ENCODE measurements at places on chromosomes 6 and 20.

DNA sequence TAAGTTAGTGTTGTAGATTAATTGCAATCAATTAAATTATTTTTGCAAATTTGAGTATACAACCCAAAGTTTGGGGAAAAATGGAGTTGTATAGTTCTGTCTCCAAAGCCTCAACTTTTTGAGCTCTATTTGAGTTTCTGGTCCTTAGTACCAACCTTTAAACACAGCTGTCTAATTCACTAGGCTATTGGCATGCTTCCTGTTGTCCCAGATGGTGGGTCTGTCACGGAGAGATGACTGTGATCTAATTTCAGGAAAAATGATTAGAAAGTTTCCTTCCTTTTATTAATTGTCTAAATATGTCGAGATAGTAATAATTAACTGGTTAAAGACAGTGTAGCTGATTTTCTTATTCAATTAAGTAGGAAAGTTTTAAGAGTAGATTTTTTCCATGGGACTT lies 109.6 kb downstream of the SCAF8 start:
- ATAC-seq: no peak

DNA sequence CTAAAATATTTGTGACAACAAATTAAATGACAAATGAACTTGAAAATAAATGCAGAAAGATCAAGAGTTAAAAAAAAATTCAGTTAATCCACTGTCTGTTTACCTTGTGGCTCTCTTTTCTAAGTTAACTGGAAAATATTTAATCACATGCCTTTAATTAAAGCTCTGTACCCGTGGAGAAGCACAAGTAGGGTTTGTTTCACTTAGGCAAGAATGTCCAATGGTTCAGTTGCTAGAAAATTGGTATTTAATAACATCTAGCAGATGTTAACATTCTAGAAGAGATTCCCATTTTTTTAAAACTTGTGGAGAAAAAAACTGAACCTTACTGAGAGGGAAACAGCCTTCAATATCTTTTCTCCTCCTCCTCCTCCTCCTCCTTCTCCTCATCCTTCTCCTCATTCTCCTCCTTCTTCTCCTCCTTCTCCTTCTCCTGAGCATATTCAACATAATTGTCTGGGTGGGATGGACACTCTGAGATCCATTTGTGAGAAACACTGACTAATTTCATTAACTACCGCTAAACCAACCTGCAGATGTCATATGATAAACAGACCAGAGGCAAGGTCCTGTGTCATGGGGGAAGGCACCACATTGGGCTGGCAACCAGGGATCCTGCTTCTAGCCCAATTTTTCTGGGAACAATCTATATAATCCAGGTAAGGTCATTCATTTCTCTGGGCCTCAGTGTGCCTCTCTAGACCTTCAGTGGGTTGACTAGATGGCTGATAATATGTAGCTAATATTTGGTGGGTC lies 44.1 kb upstream of the AKIRIN2 start:
- no peak for ATAC-seq

- no peak for ATAC-seq
These were observed 308.3 kb upstream of the ADGRB3 start for GRCh38 chr6:68326762-68327161.

DNA sequence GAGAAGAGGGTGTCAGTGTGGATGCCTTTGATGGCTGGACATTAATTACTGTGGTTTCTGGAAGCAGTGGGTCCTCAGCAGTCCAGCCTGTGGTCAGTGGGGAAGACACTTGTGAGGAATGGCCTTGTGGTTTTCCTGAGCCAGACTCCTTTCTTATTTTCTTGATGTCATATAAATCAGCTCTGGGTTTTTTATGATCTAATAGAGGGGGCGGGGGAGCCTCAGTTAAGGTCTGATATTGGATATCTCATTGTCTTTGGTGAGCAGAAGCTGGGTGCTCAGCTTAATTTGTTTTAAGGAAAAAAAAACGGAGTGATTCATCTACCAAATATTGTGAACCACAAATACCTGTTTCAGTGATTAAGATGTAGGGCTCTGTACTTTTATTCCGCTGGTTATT lies 62.1 kb downstream of the OTOR start:
- no peak for ATAC-seq

GRCh38 chr20:11796026-11796425 lies 121.7 kb upstream of the BTBD3 start:
- ATAC-seq: no peak

DNA sequence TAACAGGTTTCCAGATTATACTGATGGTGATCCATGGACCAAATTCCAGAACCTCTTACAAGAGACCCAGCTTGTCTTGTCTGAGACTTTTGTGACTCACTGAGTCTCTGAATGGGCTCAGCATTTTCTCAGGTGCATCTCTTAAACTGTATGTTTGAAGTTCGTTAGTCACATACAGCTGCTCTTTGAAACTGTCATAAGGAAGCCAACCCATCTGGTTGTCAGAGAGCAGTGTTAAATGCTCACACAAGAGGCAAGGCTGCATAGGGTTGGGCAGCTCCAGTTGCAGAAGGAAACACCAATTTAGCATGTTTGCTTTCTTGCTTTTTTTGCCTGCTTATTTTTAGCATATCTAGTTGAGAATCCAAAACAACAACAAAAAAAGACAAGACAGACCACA lies 47.1 kb downstream of the TRIM27 start:
- no peak for ATAC-seq

DNA sequence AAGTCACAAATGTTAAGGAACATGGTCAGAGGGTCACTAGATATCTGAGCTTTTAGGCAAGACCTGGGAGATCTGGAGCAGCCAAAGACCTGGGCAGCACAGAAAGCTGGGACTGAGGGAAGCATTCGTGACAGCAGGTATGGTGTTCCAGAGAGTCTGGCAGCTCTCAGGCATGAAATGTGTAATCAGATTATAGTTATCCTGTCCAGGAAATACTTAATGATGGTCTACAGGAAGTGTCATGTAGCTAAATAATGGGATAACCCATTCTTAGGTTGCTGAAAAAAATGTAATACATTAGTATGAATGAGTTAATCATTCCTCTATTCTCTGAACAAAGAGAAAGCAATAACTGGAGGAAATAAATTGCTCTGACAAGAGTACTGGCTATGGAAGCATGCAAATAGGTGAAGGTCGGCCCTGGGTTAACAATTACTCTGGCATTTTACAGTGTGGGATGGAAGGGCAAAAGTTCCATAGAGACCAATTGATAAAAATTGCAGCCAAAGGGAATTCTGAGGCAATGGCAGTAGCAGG lies 740.5 kb downstream of the CBLN4 start:
- ATAC-seq: peak; percentile 90

GRCh38 chr20:48684501-48685041 lies 143.2 kb downstream of the PREX1 start:
- ATAC-seq: no peak

- no peak for ATAC-seq
These were observed 267.7 kb downstream of the PRL start for GRCh38 chr6:22029171-22029570.

- no peak for ATAC-seq
These were observed 29.6 kb downstream of the PAK5 start for GRCh38 chr20:9809271-9809670.

- no peak for ATAC-seq
These were observed 1349.8 kb upstream of the GJE1 start for GRCh38 chr6:140782941-140783340.

- no peak for ATAC-seq
These were observed 40.8 kb downstream of the ITCH start for GRCh38 chr20:34403908-34404307.

GRCh38 chr6:1424306-1424927 lies 35.0 kb downstream of the FOXF2 start:
- ATAC-seq: no peak

- no peak for ATAC-seq
These were observed 593.0 kb downstream of the GRIK2 start for GRCh38 chr6:101986476-101986875.

DNA sequence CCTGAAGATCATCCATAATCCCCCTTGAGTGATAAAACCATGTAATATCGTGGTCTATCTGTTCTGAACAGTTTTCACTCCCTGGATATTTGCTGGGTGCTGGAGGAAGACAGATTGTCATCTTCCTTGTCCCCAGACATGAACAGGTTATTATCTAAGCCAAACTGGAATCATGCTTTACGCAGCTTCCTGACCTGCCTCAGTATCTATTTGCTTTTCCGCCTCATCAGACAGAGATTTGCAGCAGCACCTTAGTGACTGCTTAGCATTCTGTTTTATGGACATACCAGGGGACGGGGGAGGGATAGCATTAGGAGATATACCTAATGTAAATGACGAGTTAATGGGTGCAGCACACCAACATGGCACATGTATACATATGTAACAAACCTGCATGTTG lies 124.6 kb downstream of the SLC23A2 start:
- no peak for ATAC-seq

GRCh38 chr6:16473908-16474771 lies 235.8 kb downstream of the GMPR start:
- no peak for ATAC-seq

DNA sequence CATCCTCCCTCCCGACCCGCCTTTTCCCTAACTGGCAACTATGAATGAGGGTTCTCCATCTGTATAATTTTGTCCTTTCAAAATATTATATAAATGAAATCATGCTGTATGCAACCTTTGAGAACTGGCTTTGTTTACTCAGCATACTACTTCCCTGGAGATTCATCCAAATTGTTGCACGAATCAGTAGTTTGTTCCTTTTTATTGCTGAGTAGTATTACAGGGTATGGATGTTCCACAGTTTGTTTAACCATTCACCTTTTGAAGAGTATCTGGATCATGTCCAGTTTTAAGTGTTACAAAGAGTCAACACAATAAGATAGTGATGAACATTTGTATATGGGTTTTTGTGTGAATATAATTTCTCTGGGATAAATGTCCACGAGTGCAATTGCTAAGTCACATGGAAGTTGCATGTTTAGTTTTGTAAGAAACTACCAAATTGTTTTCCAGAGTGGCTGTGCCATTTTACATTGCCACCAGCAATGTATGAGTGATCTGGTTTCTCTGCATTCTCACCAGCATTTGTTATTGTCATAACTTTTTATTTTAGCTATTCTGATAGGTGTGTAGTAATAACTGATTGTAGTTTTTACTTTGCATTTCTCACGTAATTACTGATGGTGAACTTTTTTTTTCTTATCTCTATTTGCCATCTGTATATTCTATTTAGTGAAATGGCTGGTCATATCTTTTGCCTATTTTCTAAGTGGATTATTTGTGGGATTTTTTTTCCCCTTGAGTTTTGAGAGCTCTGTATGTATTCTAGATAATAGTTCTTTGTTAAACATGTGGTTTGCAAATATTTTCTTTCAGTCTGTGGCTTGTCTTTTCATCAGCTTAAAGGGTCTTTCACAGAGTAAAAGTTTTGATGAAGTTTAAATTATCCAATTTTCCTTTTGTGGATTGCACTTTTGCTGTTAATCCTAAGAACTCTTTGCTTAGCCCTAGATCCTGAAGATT lies 14.4 kb upstream of the RNF24 start:
- ATAC-seq: no peak

DNA sequence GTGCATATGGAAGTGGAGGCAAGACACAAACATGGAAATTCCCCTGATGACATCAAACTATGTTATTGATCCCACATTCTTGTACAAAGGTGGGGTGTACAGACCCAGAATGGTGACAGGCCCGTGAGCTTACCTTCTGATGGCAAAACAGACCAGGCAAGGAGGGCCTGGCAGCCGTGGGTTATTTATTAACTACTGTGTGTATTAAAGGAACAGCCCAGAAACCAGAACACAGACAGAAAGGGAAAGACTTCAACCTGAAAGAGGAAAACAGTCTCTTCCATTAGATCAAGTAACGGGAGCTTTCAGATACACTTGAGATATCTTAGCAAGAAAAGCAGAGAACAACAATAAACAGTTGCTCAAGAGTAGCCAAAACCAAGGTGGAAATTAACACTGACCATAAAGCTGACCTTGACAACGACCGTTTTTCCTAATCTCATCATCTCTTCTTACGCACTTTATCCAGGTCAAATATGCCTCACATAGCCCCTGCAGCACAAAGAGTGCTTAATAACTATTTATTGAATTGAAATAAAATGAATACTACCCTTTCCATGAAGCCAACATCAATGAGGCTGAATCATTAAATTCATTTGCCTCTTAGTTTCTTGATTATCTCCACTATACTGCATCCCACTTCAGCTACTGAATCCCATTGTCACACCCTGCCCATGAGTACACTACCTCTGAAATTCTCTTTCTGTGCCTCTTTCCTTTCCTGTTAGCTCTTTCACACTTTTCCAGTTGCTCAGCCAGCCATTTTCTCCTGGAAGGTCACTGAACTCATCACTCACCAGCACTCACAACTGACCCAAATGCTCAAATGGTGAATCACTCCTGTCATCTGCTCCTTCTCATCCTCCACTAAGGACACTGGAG lies 67.4 kb downstream of the MOXD1 start:
- no peak for ATAC-seq

DNA sequence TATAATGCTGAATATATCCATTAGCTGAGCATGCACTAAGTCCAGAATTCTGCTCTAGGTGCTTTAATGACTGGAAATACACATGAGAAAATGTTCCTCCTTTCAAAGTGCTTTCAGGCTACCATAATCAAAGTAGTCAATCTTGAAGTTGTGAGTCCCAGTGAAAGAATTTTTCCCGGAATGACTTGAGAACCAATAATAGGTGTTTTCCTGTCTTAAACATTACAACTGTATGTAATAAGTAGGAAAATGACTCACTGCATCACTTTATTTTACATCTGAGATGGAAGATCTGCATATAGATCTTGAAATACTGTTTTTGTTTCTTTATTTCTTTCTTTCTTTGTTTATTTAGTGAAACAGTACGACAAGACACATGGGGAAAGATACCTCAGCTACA lies 437.4 kb upstream of the JAG1 start:
- ATAC-seq: no peak

GRCh38 chr20:582204-582603 lies 27.9 kb downstream of the TCF15 start:
- no peak for ATAC-seq

GRCh38 chr20:46010491-46011391 lies 2.0 kb downstream of the MMP9 start:
- peak; percentile 6 for ATAC-seq

- peak; percentile 64 for ATAC-seq
These were observed 94.8 kb downstream of the UBE3D start for GRCh38 chr6:82970839-82971238.

- no peak for ATAC-seq
These were observed 739 bp downstream of the GSS start for GRCh38 chr20:34954904-34955230.

GRCh38 chr20:7193681-7194080 lies 426.2 kb downstream of the BMP2 start:
- no peak for ATAC-seq

- ATAC-seq: no peak
These were observed 28.2 kb upstream of the NOP56 start for GRCh38 chr20:2624190-2624589.
